ENCODE measurements at places on chromosomes 12 and 14.

GRCh38 chr12:117015811-117016210 is 83.4 kb downstream of the TESC start:
- no peak for DNase-seq

DNA sequence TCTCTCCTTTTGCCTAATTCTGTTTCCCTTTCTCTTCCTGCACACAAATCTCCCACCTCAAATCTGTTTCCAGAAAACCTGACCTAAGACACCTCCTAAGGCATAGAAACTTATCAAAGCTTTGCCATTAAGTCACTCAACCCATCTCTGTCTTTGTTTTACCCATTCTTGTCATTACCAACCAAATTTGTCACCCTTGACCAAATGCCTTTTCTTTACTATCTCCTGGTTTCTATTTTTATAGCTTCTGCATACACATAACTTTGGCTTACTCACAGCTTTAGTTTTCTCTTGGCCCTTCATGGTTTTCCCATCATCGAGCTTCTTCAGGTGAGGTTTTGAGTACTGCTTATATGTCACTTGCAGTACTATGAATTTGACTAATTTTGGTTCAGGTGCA is 184.2 kb downstream of the BCAT1 start:
- DNase-seq: no peak

GRCh38 chr12:48882972-48883304 is 17.3 kb upstream of the RND1 start:
- DNase-seq: no peak

DNA sequence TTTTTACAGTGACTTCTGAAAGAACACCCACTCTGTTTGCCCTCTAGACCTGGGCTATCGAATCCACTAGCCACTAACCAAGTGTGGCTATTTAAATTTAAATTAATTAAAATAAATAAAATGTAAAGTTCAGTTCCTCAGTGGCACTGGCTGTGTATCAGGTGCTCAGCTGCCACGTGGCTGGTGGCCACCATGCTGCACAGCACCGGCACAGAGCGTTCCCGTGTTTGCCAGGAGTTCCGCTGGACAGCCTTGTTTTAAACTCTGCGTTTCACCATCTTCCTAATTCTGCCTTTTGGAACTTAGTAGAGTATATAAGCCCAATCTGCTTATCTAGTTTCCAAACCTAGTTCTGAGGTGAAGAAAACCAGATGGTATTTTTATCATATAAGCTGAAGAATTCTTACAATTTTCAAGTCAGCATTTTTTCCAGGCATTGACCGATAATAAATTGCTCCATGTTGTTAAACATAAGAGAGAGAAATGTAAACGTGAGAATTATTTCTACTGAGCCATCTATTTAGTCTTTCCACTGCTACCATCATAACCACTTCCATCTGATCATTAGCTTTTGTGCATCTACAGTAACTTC is 339.0 kb downstream of the CACNA1C start:
- no peak for DNase-seq

DNA sequence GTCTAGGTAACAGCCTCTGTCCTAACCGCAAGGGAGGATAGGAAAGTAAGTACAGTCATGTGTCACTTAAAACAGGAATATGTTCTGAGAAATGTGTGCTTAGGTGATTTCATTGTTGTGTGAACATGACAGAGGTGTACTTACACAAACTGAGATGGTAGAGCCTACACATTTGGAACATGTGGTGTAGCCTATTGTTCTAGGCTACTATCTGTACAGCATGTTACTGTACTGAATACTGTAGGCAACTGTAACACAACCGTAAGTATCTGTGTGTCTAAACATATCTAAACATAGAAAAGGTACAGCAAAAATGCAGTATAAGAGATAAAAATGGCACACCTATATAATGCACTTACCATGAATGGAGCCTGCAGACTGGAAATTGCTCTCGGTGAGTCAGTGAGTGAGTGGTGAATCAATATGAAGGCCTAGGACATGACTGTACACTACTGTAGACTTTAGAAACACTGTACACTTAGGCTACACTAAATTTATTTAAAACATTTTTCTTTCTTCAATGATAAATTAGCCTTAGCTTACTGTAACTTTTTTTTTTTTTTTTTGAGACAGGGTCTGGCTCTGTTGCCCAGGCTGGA is 13.2 kb upstream of the MDM2 start:
- no peak for DNase-seq

GRCh38 chr12:51797301-51797700 is 51.2 kb downstream of the FIGNL2 start:
- DNase-seq: no peak

DNA sequence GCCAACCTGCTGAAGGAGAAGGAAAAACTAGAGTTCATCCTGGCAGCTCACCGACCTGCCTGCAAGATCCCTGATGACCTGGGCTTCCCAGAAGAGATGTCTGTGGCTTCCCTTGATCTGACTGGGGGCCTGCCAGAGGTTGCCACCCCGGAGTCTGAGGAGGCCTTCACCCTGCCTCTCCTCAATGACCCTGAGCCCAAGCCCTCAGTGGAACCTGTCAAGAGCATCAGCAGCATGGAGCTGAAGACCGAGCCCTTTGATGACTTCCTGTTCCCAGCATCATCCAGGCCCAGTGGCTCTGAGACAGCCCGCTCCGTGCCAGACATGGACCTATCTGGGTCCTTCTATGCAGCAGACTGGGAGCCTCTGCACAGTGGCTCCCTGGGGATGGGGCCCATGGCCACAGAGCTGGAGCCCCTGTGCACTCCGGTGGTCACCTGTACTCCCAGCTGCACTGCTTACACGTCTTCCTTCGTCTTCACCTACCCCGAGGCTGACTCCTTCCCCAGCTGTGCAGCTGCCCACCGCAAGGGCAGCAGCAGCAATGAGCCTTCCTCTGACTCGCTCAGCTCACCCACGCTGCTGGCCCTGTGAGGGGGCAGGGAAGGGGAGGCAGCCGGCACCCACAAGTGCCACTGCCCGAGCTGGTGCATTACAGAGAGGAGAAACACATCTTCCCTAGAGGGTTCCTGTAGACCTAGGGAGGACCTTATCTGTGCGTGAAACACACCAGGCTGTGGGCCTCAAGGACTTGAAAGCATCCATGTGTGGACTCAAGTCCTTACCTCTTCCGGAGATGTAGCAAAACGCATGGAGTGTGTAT is 2.4 kb downstream of the FOS start:
- DNase-seq: no peak

DNA sequence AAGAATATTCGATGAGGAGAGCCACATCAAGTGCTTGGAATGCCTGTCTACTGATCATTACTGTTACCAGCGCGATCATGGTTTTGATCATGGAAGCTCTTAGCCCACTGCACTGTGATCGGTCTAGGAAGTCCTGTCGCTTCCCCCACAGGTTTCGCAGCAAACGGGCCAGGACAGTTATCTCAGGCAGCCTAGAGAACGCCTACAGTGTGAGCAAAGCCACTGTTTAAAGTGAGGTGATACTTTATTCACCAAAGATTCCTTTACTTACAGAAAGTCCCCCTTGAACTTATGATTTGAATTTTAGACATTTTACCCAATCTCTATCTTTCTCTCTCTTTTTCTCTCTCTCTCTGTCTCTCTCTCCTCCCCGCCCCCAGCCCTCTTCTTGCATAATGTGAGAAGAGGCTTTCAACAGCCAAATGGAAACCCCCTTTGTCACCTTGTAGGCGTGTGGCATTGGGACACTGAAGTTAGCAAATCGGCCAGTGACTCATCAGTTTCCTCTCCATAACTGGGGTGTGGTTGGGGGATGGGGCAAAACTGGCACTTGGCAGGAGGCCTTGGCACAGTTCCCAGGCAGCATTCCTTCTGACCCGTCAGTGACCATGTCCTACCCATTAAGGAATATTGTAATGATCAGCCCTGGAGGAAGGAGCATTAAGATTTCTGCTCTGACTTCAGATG is 214.8 kb downstream of the CHST11 start:
- no peak for DNase-seq

GRCh38 chr14:68965261-68965761 is 13.8 kb downstream of the ACTN1 start:
- DNase-seq: no peak

DNA sequence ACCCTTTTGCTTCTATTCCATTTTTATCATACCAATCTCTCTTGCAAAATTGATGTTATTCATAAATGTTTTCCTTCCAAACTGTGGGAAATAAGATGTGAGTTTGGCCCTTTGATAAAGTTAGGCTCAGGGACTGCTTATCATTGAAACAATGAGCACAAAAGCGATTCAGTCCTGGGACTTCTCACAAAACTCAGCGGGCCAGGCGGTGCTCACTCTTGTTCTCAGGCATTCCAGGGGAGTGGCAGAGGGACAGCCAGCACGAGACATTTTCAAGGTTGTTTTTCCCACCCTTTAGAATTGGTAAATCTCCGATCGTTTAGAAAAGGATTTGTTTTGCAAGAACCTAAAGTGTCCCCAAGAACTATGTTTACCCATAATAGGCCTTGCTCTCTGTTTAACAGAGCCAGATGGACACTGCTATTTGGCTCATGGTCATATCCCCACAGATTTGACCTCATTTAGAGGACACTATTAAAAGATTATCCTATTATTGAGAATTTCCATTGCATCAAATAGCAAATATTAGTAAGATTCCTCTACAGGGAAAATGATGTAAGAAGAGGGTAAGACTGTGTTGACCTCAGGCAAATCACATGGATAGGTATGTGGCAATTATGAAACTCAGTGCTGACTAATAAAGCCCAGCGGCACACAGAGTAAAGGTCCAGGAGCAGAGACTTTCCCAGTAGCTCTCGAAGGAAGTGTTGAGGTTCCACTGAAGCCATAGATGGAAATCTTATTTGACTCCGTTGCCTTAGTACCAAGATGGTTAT is 102.7 kb upstream of the USP44 start:
- no peak for DNase-seq

GRCh38 chr12:130468700-130469245 is 131.1 kb downstream of the PIWIL1 start:
- DNase-seq: no peak
